ENCODE measurements at places on chromosomes 2 and 18.

DNA sequence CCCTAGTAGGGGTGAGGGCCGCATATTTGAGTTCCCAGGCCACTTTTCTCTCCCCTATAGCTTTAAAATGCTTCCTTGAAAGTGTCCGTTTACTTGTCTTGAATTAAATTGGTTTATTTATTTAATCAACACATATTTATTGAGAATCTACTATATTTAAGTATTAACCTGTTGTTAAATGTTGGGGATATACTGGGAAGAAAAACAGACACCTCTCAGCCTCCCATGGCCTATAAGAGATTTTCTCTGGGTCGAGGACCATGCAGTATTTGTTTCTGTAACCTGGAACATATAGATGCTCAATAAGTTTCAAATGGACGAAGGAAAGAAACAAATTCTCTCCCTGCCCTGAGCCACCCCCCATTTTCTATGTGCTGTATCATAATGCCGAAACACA is 98.6 kb downstream of the INSIG2 start:
- DNase-seq, result no peak

- no peak for DNase-seq
These were observed 1.3 kb upstream of the IL1R1 start for GRCh38 chr2:102141011-102141943.

GRCh38 chr2:69376403-69376802 is 10.6 kb downstream of the GFPT1 start:
- DNase-seq, result no peak

DNA sequence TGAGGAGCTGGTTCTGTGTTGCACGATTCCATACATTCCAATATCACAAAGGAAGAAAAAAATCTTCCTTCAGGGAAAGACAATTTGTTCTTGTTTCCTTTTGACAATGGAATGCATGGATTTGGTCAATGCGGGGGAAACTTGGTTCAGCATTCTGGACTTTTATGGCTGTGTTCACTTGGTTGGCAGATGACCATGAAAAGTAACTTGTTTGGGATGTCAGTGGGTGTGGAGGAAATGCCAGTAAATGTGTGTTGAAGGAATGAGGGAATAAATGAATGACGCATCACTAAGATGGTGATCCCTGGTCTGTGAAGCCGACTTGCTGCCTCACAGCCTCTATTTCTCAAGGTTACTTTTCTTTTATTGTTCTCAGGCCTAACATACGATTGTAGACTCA is 53.7 kb downstream of the THUMPD2 start:
- no peak for DNase-seq

DNA sequence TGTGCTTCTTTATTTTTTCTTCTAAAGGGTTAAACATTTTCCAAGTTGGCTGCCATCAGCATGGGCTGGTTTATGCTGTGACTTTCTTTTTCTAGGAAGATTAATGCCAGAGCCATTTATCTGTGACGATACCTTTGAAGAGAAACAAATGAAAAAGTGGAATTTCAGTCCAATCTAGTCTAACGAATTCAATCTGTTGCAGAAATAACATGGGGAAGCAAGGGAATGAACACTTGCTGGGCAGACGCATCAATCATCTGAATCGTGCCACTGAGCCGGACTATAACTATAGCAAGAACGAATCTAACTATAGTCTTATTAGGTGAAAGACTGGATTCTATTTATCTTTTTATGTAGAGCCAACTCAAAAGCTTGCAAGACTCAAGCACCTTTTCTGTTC is 66.2 kb downstream of the CD8B2 start:
- no peak for DNase-seq

DNA sequence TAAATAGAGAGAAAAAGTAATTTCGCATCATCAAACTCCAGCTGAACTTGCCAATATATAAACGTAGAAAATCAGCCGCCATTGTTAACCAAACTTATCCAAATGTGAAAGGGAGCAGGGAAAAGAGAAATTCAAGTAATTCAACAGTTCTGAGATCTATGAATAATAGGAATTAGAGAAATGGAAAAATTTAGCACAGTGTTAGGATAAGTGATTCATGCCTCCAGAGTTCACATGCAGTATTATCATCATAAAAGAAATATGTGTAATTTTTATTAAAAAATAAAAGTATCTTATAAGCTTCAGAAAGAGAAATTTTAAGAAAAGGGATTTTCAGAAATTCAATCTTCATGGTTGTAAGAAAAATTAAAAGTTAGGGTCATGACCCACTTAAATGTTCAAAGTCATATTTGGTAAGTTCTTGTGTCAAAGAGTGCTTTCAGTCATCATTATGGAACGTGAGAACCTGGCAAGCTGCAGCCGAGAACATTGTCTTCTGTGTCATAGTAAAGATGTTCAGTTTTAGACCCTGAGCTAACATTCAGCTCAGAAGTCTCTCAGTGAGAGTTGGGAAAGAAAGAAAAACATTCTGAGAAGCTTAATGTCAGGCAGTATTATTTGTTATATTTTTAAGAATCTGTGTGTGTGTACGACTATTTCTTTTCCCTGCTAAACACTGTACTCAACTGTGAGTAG is 414.3 kb upstream of the RGPD4 start:
- no peak for DNase-seq

GRCh38 chr2:776487-776886 is 99.3 kb upstream of the TMEM18 start:
- no peak for DNase-seq

DNA sequence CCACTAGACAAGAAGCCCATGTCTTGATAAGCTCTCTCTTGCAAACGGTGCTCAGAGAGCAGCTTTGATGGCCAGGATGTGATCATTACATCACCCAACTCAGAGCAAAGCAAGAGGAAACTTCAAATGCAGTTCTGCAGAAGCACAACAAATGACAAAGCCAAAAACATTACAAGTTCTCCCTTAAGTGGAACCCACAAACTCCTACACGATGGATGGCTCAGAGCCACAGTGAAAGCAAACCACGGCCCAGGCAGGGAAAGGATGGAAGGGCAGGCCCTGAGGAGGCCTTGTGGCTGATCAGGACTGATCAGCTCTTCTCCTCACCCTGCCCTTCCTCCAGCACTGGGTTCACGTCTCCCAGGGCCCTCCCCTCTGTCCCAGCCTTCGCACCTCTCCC is 326.4 kb downstream of the EIPR1 start:
- DNase-seq, result no peak

DNA sequence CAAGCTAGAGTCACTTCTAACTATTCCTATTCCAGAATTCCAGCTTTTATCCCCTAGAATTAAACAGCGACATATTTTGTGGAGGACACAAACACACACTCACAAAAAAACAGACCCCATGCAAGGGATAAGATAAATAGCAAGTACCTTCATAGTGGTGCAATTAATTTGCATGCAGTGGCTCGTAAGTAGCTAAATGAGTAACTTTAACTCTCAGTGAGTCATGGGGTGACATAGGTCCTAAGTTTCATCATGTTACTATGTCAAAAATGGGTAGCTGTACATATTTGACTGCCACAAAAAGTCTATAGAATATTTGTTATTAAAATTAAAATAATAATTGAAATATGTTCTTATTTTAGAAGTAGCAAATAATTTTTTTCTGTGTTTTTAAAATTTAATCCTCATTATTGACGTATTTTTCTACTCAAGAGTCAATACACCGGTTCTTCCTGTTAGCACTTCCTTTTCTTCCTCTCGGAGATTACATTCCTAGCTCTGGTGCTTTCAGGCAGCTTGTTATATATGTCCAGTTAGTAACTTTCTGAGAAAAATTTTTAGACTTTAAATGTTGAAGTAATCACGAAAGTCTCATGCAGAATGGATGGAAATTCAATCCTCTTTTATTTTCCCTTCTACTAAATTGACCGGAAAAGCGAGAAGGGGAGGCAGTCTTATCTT is 247.0 kb downstream of the KCNH7 start:
- DNase-seq, result no peak

DNA sequence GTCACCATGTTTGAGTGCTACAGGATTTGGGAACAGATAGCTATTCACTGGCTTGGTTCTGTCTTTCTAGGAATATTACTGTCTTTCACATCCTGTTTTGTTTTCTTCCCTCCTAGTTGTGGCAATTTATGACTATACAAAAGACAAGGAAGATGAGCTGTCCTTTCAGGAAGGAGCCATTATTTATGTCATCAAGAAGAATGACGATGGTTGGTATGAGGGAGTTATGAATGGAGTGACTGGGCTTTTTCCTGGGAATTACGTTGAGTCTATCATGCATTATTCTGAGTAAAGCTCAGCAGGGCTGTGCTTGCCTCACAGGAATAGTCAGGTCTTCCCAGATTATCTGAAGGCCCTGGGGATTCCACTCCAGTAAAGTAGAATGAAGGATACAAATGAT is 98.9 kb downstream of the ABI2 start:
- no peak for DNase-seq

- no peak for DNase-seq
These were observed 91.2 kb downstream of the LIPG start for GRCh38 chr18:49652881-49653724.

- no peak for DNase-seq
These were observed 68.8 kb downstream of the HNRNPLL start for GRCh38 chr2:38533757-38534545.

DNA sequence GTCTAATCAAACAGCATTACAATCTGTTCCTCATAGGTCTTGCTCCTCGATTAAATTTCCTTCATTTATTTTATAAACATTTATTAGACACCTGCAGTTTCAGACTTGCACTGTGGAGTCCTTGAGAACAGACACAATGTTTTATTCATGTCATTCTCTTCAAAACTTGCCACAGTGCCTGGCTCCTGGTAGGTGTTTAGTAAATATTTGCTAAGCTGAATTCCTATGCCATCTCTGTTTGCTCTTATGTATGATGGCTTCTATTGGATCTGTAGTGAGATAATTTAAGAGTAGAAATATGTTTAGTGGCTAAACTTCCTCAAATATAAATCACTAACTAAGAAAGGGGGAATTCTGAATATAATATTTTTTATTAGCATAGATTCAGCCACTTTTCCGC is 61.4 kb downstream of the LRATD1 start:
- DNase-seq, result no peak

- no peak for DNase-seq
These were observed 141.0 kb downstream of the UXS1 start for GRCh38 chr2:106053116-106053515.

- DNase-seq, result no peak
These were observed 102.6 kb downstream of the PTPN4 start for GRCh38 chr2:119862127-119862889.

DNA sequence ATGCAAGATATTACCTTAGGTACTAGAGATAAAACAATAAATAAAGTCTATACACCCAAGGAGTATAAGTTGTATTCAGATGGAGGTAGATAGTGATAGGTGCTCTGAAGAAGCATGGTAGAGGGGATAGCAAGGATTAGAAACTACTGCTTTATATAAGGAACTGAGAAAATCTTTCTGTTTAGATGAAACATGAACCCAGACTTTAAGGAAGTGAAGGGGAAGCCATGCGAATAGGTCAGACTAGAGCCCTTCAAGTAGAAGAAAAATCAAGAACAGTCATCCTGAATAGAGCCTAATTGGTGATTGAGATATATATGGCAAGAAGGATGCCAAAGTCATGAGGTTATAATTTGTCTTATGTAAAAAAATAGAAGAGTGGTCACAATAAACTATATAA is 900.1 kb downstream of the MBD2 start:
- DNase-seq, result no peak

DNA sequence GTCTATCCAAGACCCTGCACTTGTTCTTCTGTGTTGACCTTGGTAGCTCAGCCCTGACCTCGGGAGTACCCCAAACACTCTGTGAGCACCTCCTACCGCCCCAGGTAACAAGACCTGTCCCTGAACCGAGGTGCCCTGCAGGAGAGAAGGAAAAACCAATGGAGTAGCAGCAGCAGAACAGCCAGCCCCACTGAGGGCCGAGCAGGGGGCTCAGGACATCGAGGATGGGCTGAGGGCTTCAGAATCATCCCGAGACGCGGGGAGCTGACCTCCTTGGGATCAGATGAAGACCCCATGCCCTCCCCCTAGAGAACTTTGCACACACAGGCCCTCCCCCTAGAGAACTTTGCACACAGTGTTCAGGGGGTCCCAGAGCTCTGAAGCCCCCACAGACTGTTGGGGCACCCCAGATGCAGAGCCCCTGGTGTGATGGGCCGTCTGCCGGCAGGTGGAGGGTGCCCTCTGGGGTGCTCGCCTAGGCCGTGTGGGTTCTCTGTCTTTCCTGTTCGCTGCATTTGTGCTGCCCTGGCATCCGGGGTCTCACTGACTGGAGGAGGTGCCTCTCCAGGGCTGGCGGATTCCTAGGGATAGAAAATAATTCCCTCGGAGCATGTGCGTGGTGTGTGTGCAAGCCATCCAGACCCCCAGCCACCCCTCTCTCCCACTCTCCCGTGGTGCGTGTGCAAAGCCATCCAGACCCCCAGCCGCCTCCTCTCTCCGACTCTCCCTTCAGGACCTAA is 189.1 kb downstream of the TWIST2 start:
- DNase-seq, result no peak

GRCh38 chr2:43183743-43184142 is 42.7 kb downstream of the ZFP36L2 start:
- DNase-seq, result no peak

- DNase-seq, result no peak
These were observed 98.8 kb downstream of the CTAGE1 start for GRCh38 chr18:22318745-22319407.

DNA sequence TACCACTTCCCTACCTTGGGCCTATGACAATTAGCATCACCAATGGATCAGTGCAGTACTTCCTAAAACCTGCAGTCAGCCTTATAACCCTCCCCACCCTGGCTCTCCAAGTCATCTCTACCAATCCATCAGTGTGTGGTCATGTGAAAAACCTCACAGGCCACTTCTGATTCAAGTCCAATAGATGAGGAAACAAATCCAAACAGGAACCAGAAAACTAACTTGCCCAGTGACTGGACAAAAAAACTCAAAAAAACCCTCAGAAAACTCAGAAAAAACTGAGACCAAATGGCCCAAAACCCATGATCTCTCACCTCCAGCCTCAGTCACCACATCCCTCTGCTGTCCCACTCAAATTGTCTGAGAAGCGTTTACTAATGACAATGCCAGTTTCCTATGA is 43.3 kb downstream of the TGFA start:
- no peak for DNase-seq

GRCh38 chr18:63553081-63553480 is 10.9 kb downstream of the SERPINB12 start:
- DNase-seq, result no peak

DNA sequence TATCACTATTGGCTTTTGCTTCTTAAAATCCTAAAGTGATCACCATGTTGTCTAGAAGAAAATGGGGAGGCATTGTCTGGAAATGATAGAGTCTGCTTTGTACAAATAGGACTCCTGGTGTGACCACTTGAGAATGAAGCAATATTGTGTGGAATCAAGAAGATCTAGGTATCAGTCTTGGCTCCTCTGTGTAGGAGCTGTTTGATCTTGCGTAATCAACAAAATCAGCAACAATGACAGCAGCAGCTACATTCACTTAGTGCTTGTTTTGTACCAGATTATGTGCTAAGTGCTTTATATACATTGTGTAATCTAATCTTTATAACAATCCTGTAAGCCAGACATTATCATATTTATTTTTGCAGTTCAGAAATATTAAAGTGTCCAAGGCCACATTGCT is 17.8 kb downstream of the NCOA1 start:
- no peak for DNase-seq

DNA sequence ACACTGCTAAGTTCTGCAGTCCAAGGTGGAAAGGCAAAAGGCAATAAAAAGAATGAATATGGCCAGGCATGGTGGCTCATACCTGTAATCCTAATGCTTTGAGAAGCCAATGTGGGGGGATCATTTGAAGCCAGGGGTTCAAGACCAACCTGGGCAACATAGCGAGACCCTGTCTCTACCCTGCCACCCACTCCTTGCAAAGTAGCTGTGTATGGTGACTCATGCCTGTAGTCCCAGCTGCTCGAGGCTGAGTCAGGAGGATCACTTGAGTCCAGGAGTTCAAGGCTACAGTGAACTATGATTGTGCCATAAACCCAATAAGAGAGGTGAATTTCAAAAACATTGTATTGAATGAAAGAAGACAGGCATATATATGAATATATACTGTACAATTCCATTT is 2.4 kb downstream of the MYL12B start:
- DNase-seq, result no peak

Measured in effector CD4-positive, alpha-beta T cell (primary cell).